NCI-H187 treated with DMSO at 0.1 percent for 48 hours (cell line): ENCODE measurements at places on chromosomes 6 and 20.

DNA sequence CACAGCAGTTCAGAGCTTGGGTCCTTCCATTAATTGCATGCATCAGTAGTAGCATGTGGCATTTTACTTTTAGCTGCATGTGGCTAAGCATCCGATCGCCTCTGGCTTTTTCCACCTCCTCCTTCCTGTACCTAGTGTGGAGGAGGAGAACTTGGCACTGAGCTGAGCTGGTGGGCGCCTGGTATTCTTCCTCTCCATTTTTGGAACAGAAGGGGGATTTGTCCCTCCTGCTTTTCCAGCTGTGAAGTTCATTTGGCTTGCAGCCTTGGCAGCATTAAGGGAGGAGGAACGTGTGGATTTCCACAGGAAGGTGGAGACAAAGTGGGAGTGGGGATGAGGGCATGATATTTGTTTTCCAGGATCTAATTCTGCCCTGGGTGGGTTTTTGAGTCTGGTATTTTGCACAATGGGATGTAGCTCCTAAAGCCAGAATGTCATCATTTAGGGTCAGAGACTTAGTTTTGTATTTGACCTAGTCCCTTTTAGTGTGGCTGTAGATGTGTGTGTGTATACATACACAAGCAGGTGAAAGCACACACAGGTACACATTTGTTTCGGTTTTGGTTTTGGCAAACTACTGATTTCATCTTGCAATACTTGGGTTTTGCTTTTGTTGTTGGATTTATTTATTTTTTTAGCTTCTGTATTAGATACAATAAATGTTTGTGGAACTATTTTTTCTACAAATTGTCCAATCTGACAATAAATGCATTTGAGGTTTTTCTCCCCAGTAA, 90.0 kb downstream of the SASH1 start:
- DNase-seq: no peak

GRCh38 chr6:33863723-33864440, 60.1 kb upstream of the MLN start:
- DNase-seq: no peak

DNA sequence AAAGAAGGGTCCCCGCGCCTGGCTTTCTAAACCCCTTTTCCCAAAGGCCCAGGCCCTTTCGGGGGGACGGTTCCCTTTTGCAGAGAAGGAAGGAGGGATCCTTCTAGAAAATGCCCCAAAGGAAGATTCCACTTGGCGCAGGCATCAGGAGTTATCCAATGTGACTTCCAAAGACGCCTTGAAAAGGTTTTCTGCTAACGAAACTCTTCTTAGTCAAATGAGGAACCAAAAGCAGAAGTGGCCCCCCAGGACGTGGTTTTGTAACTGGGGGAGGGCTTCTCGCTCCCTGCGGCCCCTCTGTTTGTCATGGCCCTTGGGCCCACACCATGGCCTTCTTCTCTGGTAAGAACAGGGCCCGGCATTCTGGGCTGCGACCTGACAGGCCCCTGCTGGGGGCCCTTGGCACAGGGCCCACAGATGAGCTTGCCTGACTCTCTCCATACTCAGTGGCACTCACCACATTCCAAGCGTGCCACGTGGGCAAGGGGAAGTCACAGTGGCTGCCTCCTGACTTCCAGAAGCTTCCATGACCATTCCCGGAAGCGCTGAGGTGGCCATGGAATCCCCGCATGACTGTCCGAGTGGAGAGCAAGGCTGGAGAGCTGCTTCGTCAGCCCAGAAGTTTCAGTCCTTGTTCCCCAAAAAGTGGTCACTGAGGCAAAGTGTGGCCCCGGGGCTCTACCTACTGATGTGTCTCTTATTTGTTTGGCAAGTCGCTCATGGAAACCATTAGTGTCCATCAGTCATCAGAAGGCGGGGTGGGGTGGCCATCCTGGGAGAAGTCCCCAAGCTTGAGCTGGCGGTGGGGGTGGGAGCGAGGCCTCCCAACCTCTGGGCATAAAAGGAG, 834 bp upstream of the CTSZ start:
- DNase-seq: no peak

DNA sequence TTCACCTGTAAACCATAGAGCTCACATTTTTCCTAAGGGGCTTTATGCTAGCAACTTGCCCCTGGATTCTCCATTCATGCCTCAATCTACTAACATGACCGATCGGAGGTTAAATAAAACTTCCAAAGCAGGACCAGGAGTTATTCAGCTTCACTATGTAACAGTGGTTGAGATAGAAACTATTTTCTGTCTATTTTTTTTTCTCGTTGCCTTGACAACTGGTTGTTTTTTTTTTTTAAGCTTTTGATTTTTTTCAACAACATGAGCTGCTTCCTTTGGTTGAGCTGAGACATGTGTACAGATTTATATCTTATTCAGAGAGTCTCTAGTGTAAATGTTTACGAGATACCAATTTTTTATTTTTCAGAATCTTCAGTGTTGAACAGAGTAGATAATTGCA, 85.7 kb downstream of the SHLD1 start:
- DNase-seq: no peak

- no peak for DNase-seq
These were observed 193.8 kb downstream of the CLVS2 start for GRCh38 chr6:123189816-123190215.

DNA sequence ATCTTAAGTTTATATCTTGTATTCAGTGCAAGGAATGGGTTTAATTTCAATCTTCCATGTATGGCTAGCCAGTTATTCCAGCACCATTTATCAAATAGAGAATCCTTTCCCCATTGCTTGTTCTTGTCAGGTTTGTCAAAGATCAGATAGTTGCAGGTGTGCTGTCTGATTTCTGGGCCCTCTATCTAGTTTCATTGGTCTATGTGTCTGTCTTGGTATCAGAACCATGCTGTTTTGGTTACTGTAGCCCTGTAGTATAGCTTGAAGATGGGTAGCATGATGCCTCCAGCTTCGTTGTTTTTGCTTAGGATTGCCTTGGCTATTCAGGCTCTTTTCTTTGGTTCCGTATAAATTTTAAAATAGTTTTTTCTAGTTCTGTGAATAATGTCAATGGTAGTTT, 200.0 kb downstream of the MANEA start:
- DNase-seq: no peak

GRCh38 chr20:52312132-52312729, 120.7 kb upstream of the ZFP64 start:
- DNase-seq: no peak

- no peak for DNase-seq
These were observed 5.2 kb downstream of the FAXC start for GRCh38 chr6:99344289-99344688.

GRCh38 chr6:24982231-24982630, 46.5 kb upstream of the RIPOR2 start:
- no peak for DNase-seq

- no peak for DNase-seq
These were observed 16.5 kb downstream of the NCOA7 start for GRCh38 chr6:125807293-125807692.

- no peak for DNase-seq
These were observed 861 bp downstream of the PCMTD2 start for GRCh38 chr20:64256282-64256935.

- DNase-seq: no peak
These were observed 2.2 kb upstream of the FAM209A start for GRCh38 chr20:56522311-56522710.

DNA sequence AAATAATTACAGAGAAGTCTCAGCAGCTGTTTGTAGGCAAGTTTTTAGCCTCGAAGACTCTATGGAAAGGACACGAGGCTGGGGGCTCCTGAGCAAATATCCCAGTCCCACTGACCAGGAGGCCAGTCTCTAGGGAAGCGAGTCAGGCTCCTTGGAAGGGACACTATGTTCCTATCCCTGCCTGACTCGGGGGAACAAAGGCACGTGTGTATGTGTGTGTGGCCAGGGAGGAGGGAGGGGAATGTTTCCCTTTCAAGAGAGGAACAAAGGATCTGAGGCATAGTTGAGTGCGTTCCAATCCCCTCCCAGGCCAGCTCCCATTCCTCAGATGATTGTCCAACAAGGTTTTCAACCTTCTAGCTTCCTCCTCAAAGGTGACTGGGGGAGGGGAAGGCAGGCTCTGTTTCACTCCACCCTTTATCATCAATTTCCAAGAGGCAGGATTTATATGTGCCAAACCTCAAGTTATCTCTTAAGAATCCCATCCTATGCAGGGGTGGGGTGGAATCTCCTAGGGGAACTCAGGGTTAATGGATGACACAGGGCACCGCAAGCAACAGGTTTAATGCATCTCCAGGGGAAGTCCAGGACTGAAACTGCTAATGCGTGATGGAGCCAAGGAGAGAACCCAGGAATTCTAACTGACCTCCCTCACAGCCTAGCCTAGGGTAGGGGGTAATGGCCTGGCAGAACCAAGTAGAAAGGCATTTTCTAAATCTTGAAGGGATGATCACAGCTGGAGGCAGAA, 9.9 kb downstream of the BCL2L1 start:
- no peak for DNase-seq

GRCh38 chr20:47067776-47068175, 173.1 kb downstream of the EYA2 start:
- no peak for DNase-seq

GRCh38 chr20:38129248-38129865, 35.7 kb downstream of the TGM2 start:
- no peak for DNase-seq

- DNase-seq: no peak
These were observed 1.3 kb downstream of the PI16 start for GRCh38 chr6:36955671-36956445.

- DNase-seq: peak; percentile 69
These were observed 55.2 kb downstream of the B4GALT5 start for GRCh38 chr20:49658508-49658907.

DNA sequence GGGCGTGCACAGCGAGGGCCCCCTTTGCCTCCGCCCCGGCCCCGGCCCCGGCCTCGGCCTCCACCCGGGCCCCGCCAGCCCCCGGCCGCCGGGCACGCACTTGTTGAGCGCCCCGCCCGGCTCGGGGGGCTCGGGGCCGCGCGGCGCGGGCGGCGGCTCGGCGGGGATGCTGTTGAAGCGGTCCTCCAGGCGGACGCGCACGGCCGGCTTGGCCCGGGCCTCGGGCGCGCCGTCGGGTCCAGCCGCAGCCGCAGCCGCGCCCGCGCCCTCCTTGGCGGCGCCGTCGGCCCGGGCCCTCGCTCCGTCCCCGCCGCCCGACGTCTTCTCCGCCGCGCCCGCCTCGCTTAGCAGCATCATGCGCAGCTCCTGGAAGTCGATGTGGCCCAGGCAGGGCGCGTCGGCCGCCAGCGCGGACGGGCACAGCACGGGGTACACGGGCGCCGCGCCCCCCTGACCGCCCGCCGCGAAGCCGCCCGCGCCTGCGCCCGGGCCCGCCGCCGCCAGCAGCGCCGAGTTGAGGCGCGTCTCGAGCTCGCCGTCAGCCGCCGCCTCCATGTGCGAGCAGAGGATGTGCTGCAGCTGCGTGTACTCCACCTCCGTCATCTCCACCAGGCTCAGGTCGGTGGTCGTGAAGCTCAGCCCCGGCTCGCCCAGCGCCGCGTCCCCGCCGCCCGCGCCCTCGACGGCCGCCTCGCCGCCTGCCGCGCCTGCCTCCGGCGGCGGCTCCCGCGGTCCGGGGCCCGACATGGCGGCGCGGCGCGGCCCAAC, 514 bp downstream of the TCFL5 start:
- no peak for DNase-seq

- DNase-seq: no peak
These were observed 732 bp downstream of the CYP24A1 start for GRCh38 chr20:54172856-54173652.

DNA sequence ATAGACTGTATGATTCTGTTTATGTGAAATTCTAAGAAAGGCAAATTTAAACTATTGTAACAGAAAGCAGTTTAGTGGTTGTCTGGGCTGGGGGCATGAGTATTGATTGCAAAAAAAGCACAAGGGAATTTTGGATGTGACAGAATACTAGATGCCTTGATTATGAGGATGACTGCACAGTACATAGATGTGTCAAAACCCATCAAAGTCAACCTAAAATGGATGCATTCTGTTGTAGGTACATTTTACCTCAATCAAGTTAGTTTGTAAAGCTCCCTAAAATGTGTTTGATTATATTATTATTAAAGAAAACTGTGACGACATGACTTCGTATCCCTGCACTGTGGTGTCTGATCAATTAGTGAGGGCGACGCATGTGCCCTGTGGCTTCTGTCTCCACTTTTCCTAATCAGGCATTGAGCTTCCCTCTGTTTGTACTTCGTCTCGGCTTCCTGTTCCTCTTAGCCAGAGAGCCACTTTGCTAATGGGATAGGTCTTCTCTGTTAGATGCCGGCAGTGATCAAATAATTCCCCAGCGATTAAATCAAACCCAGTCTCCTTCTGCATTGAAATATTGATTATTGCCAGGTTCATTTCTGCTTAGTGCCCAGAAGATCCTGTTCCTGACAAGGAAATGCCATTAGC, 118.3 kb upstream of the GGTLC1 start:
- no peak for DNase-seq

DNA sequence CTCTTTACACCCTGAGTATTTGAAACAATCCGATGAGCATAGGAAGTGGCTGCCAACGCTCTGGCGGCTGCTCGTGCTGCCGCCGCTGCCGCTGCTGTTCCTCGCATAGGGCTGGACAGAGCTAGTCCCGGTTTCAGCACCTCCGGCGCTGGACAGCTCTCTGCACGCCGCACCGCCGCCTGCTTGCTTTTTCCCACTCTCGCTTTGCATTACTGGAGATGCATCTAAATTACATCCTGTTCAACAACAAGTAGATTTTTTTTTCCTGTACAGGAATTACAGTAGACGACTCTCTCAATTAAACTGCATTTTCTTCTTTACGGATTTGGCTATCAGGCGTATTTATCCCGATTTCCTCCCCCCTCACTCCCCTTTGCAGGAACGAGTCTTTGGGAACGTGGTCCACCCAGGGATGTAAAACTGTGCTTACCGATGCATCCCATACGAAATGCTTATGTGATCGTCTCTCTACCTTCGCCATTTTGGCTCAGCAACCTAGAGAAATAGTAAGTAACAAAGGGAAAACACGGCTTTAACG, 563.8 kb downstream of the LMBRD1 start:
- no peak for DNase-seq

GRCh38 chr6:116218172-116218633, 35.7 kb downstream of the TSPYL4 start:
- DNase-seq: no peak

DNA sequence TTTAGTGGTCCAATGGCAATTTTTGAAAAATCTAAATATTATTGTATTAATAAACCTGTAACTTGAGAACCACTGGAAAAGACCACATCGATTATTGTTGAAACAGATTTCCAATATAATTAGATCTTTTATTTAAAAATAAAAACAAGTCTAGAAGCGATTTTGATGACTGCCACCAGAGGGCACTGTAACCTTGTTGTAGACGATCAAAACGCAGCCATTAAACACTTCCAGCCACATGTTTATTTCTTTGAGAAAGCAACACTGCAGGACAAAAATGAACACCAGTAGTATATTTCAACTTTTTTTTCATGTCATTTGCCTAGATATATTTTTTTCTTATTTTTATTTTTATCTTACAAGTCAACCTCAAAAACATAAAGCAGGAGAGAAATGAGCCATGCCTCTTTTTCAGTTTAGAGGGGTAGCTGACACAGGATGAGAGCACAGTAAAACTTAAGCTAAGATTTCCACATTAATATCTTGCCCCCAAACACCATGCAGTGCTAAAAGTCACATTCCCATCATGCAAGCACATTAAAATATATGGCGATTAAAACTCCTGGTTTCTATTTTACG, 115.4 kb downstream of the OPRM1 start:
- DNase-seq: peak; percentile 29
